Neural progenitor cell (in vitro differentiated cells): ENCODE measurements at places on chromosomes 4 and X. TPM values are rescaled to one million over a fixed set of nuclear protein-coding genes. Genes with fewer than 3 reads are reported as not detected.

EPHA5 gene
- not detected in 2 replicates for total RNA-seq

ZDHHC9 gene
- 33.1 and 34.2 TPM in 2 replicates for total RNA-seq

CLCN4 gene
- 6.5 and 6.6 TPM in 2 replicates for total RNA-seq

ADAM29 gene
- total RNA-seq: 0.40 TPM in 1 of 2 replicates, not detected in the other

FOXR2 gene
- not detected in 2 replicates for total RNA-seq

RNF212 gene
- total RNA-seq: 3.4 and 3.7 TPM in 2 replicates

PABPC1L2A gene
- total RNA-seq: 0.77 TPM in 1 of 2 replicates, not detected in the other

ODAPH gene
- total RNA-seq: not detected in 2 replicates

USP27X gene
- total RNA-seq: 4.2 and 5.5 TPM in 2 replicates

H2BW2 gene
- not detected in 2 replicates for total RNA-seq

BST1 gene
- 0.45 and 1.2 TPM in 2 replicates for total RNA-seq

ANOS1 gene
- total RNA-seq: 31.3 and 45.7 TPM in 2 replicates

CACNA1F gene
- 1.1 and 4.9 TPM in 2 replicates for total RNA-seq

GAB3 gene
- total RNA-seq: not detected in 2 replicates

C4orf50 gene
- total RNA-seq: 0.09 and 0.32 TPM in 2 replicates

MAGEB10 gene
- not detected in 2 replicates for total RNA-seq

MAPK10 gene
- 357 and 383 TPM in 2 replicates for total RNA-seq

CXCL1 gene
- total RNA-seq: not detected in 2 replicates

SRPX2 gene
- 0.11 TPM in 1 of 2 replicates, not detected in the other for total RNA-seq

KLHL15 gene
- total RNA-seq: 31.3 and 46.9 TPM in 2 replicates

SNCA gene
- 5.6 and 11.0 TPM in 2 replicates for total RNA-seq

EIF1AX gene
- 77.6 and 123 TPM in 2 replicates for total RNA-seq

SSX2 gene
- not detected in 2 replicates for total RNA-seq

ALPK1 gene
- 0.19 and 0.41 TPM in 2 replicates for total RNA-seq

AWAT2 gene
- total RNA-seq: not detected in 2 replicates
